ENCODE measurements at places on chromosomes 3 and 15.

DNA sequence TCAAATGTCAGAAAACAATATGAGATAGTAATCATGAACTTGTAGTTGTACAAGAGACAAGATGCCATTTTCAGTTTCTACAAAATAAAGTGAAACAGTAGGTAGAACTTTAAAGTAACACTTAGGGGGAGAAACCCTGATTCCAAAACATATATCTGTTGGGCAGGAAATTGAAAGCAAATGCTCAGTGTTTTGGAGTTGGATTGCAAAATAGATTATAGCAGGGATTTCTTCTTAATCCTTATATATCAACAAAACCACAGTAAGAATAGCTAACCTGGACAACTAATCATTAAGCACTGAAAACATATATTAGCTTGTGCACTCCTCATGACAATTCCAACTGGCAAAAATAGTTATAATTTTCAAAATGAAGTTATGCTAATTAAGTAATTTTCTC is 46.9 kb downstream of the COMMD2 start:
- no peak for DNase-seq

GRCh38 chr15:99566157-99566897 is 543 bp downstream of the MEF2A start:
- no peak for DNase-seq

GRCh38 chr3:53114011-53114400 is 16.2 kb downstream of the RFT1 start:
- peak; percentile 61 for DNase-seq

GRCh38 chr3:107366766-107367165 is 10.5 kb upstream of the CCDC54 start:
- no peak for DNase-seq

GRCh38 chr3:192835818-192836815 is 81.5 kb downstream of the MB21D2 start:
- DNase-seq = no peak

DNA sequence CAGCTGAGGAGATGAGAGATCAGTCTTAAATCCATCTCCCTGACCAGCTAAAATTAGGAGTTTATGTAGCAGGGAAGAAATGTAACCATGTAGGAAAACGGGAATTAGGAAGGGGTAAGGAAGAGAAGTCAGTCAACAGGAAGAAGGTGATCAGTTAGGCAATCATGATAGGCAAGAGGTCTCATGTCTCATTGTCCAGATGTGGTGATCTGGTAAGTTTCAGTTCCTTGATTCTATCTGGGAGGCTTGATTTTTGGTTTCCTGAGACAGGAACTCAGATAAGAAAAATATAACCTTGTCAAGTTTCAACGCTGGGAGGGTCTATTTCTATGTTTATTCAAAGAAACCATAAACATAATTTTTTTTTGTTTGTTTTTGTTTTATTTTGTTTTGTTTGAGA is 40.3 kb upstream of the TBC1D5 start:
- DNase-seq = no peak

GRCh38 chr15:45522328-45523165 is at the start of gene SLC30A4:
TSS of gene SLC30A4 (minus strand) at chr15:45522755. CDS start at chr15:45522354, 401 bp downstream.
- peak; percentile 43 for DNase-seq

DNA sequence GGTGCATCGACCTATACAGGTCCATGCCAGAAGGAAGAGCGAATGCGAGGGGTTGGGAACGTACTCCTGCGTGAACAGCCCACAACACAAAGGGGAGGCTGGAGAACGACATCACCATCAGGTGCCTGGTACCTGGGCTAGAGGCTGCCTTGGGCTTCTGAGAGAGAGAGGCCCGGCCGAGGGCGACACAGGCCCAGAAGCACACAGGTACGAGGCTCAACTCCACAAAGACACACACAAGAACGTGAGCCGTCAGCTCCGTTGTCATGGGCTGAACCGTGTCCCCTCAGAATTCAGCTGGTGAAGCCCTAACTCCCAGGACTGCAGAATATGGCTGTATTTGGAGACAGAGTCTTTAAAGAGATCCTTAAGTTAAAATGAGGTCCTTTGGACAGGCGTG is 134.3 kb downstream of the ATP10A start:
- no peak for DNase-seq

- no peak for DNase-seq
Observed at GRCh38 chr3:152970851-152971250, 135.9 kb downstream of the P2RY1 start.

DNA sequence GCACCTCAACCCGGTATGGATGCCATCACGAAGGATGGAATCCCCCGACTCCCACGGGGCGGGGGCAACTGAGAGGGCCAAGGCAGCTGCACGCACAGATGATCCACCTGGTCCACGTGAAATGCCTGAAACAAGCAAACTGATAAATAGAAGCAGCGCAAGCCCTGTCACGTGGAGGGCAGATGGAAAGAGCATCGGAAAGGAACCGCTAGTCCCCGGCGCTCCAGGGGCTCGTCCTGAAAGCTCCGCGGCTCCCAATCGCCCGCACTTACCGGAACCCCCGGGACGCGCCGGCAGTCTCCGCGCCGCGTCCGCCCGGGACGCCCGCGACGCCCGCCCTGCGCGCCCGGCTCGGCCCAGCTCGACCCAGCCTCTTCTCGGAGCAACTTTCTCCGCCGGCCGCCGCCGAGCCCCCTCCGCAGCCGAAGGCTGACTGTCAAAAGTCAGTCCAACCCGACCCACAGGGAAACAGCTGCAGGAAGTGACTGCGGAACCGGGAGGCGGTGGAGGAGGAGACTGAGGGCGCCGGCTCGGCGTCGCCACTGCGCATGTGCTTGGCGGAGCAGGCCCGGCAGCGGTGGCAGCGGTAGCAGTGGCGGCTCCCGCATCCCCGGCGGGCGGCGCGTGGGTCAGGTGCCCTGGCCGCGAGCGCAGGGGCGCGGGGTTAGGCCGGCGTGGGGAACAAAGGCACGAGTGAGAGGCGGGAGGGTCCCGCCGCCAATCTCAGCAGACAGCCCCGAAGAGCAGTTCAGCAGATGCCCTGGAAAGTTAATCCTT is at the start of gene ZMAT3:
ZMAT3 (minus strand) TSS at position 487 of the 777 bp plus-strand sequence. CDS start 4,057 bp downstream, outside the sequence.
- DNase-seq = peak; percentile 76

- DNase-seq = no peak
Observed at GRCh38 chr3:61776390-61776789, 215.0 kb downstream of the PTPRG start.

GRCh38 chr15:78946493-78946892 is 1.6 kb upstream of the CTSH start:
- no peak for DNase-seq

DNA sequence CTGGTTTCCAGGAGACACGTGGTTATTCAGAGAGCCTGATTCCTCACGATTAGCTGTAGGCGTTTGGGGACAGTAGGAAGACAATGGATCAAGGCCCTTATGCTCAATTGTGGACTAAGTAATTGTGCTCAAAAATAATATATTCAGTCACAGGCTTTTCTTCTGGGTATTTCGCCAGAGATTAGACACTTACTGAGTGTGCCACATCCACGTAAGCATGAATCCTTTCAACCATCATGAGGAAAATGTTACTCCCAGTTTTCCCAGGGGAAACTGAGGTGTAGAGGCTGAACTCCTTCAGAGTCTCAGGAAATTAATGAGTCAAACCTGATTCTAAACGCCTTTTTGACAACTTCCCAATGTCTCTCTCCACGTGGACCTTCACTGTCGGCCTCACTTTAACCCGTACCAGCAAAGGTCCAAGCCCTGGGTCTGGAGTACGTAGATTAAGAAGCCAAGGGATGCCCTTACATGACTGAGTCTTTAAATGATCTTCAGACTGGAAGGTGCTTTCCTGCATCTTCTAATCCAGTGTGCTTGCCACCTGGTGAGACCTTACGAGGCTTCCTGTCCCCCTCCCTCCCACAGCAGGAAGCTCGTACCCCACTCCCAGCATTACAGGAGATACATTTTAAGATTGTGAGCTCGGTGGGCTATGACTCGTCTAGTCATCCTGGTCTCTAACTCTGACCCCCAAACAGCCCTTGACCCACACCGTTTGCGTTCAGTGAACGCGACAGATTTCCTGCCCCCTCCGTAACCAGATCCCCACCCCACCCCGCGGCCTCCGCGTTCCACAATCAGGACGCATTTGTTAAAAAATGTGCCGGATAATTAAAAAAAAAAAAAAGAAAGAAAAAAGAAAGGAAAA is 1.7 kb downstream of the PKM start:
- peak; percentile 46 for DNase-seq

- no peak for DNase-seq
Observed at GRCh38 chr3:177119829-177120228, 77.5 kb downstream of the TBL1XR1 start.

- DNase-seq = no peak
Observed at GRCh38 chr3:126266291-126266840, 86.0 kb upstream of the ALDH1L1 start.

- DNase-seq = no peak
Observed at GRCh38 chr3:73933585-73933984, 308.8 kb upstream of the PDZRN3 start.

DNA sequence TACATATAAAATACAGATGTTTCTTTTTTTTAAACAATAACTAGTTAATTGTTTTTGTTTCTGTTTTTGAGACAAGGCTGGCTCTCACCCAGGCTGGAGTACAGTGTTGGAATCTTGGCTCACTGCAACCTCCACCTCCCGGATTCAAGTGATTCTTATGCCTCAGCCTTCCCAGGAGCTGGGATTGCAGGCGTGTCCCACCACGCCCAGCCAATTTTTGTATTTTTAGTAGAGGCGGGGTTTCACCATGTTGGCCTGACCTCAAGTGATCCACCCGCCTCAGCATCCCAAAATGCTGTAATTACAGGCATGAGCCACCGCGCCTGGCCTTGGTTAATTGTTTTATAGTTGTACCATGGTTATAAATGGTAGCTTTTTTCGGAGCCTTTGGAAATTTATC is 72.3 kb downstream of the PIAS1 start:
- DNase-seq = no peak

DNA sequence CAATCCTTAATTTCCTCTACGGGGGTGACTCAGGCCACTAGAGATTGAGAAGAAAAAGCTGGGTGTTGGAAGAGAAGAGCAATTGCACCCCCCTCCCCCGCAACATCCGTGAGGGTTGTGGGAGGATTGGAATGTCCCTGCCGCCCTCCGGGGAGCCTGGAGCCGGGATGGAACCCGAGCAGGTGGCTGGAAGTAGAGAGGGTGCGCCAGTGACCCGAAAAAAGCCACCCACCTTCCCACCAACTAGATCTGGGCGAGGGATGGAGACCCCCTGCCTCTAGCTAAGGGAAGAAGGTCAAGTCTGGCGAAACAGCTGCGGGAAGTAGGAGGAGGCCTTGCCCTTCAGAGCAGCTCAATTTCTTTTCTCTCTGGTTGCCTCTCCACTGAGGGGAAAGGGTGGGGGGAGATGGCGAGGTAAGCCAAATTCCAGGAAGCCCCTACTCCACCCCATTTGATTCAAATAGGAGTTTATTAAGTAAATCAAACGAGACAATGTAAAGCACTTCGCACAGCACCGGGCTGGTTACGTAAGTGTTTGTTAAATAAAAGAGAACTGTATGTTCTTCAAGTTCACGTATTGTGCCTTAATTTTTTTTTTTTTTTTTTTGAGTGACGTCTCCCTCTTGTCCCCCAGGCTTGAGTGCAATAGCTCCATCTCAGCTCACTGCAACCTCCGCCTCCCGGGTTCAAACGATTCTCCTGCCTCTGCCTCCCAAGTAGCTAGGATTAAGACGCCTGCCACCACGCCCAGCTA is 1.1 kb upstream of the WWTR1 start:
- DNase-seq = no peak

- no peak for DNase-seq
Observed at GRCh38 chr3:172339892-172340291, 108.4 kb downstream of the GHSR start.

GRCh38 chr15:85443046-85443445 is 62.6 kb downstream of the AKAP13 start:
- DNase-seq = no peak

DNA sequence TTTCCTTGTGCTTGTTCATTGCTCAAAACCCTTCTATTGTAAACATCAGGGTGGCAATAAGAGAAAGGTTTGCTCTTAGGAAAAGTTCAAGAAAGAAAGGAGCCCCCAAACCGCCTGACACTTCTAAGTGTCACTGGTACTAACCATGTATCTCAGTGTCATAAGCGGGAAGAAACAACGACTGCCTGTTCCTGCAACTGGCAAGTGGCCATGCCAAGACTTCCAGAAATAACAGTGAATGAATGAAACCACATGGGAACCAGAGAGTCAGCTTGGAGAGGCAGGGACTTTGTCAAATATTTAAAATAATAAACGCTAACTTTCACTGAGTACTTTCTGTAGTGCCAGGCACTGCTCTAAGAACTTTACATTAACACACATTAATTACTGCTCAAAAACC is 1.1 kb downstream of the PLSCR2 start:
- DNase-seq = no peak

- DNase-seq = no peak
Observed at GRCh38 chr3:23035927-23036640, 167.0 kb upstream of the UBE2E2 start.

DNA sequence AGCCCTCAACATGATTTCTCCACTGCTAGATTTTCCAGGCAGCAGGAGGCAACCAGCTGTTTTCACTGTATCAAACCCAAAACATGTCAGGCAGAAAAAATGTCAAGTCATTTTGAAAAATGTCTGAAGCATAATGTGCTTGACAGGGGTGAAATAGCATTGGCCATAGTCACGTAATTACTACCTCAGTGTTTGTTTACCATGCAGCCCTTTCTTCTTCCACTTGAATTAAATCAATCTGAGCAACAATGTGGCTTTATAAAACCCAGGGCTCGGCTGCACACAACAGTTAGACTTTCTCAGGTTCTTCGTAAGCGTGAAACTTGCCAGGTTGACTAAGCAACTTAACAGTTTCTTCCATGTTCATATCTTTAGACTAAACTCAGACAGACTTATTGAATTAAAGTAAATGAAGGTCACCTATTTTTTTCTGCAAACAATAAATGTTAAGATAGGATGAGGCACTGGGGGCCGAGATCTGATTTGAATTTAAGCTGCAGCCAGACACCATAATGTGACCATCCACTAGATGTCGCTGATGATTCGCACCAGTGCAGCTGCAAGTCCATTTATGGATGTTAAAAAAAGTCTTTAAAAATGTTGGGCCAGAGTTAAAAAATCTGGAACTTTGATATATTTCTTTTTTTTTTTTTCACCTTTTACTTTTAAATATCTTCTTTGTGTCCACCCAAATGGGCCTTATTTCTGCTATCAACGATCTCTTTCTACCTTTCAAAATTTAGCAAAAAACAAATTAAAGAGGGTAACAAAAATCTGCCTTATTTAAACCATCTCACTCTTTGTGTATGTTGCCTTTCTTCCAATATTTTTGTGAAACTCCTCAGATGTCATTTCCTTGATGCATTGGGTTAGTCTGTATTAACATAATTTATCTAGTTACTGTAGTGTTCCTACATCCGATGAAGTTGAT is 305.9 kb downstream of the CACNA2D3 start:
- DNase-seq = peak; percentile 3

- no peak for DNase-seq
Observed at GRCh38 chr3:25592510-25592968, 72.2 kb downstream of the TOP2B start.

Measured in stimulated activated CD4-positive, alpha-beta T cell treated with anti-CD3 and anti-CD28 coated beads, Interleukin-1b, Interleukin-23, amount 100 ng/mL, for 4 hours (primary cell).